ENCODE measurements at places on chromosomes 5 and 9.

GRCh38 chr5:57718155-57718554 lies 235.5 kb upstream of the ACTBL2 start:
- DNase-seq, result no peak

DNA sequence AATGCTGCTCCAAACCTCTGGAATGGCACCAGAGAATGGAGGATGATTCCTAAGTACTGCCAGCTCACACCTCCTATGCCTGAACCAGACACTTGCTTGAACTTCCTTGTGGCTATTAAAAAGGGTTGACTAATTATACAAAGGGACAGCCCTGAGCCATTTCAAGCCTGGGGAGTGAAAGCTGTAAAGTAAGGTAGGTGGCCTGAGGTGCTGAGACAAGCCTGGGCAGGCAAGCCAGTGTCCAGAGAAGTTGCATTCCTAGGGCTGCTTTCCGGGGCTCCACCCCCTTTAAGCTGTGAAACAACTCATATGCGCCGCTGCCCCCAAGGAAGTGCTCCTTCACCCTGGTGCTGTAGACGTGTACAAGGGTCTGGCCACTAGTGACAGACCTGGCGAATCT lies 79.9 kb upstream of the SLC1A3 start:
- no peak for DNase-seq

DNA sequence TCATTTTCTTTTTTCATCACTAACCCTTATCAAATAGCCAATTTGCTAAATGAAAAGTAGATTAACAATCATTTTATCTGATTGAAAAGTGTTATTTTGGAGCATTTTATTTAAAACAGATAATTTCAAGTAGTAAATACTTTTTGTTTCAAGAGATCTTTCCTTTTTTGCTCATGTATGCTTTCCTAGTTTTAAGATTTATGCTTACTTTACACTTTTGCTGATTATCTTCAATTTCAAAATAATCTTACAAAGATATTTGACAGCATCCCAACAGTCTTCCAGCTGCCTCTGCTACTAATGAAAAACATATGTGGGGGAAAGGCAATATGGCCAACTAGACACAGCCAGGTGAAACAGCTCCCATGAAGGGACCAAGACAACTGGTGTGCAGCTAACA lies 1027.3 kb upstream of the CDH9 start:
- no peak for DNase-seq

DNA sequence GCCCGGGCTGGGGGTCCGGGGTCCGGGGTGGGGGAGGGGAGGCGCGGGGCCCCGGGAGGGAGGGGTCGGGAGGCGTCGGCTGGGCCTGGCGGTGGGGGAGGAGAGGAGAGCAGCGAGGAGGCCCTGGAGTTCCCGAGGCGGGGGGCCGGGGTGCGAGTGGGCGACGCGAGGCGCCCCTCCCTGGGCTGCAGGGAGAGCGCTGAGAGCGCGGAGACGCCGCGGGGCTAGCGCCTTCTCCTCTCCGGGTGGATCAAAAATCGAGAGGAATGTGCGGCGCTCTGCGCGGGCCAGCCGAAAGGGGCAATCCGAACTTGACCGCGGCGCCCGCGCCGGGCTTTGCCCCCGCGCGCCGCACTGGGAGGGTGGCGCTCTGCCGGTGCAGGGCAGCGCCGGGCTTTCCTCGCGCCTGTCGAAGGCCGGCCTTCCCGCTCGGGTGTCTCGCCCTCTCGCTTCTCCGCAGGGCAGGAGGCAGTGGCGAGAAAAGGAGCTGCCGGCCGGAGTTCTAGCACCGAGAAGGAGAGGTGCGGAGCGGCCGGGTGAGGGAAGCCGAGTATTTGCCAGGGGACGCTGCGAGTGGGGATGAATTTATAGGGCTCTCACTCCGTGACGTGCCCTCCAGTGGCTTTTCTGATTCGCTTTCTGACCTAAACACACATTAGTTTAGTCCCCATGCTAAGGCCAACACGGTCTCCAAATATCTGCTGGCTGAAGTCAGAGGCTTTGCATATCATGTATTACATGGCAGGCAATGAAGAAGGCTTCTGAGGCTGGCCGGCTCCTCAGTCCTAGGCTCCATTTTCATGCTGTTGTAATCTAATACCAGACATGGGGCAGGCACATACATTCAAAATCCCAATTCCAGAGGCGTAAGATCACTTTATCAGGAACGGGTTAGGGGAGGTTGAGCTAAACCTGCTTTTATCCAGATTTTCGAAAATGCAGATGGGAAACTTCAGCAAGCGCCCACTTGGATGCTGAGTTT lies 503 bp upstream of the GDNF start:
- DNase-seq, result peak; percentile 43

DNA sequence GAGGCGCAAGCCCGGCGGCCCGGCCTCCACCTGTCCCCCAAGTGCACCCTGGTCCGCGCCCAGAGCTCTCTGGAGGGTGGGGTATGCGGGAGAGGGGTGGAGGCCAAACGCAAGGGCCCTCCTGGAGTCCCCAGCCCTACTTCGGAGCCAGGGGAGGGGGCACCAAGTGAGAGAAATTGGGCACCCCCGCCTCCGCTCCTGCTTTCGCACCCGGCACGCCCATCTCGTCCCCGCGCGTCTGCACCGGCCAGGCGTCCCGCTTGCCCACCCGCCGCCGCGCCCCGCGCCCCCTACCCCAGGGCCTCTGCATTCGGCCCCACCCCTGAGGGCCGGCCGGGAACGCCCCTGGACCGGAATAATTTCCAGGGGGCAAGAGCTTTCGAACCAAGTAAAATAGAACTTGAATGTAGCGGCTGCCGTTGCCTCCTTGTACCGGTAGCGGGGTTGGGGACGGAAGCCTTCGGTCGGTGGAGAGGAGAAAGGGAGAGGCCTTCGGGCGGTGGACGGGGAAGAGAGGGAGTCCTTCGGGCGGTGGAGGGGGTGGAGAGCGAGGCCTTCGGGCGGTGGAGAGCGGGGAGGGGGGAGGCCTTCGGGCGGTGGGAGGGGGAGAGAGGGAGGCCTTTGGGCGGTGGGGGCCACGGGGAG lies 694 bp upstream of the PHPT1 start:
- peak; percentile 74 for DNase-seq

- no peak for DNase-seq
Measured at GRCh38 chr9:85142496-85142911, 473.0 kb downstream of the NTRK2 start.

DNA sequence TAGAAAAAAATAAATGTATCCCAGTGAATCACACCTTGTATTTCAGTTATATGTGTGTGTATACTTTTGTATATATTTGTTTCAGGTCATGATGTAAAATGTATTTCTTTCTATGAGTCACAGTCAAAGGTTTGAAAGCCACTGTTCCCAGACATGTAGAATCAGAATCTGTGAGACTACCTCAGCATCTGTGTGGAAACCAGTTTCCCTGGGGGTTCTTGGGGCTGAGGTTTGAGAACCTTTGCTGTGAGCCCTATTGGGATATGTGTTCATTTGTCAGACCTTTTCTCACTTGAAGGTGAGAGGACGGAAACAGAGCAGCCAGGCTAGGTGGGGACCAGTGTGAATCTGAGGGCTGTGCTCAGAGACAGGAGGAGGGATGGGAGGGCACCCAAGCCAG lies 78.7 kb upstream of the SAP30L start:
- no peak for DNase-seq

DNA sequence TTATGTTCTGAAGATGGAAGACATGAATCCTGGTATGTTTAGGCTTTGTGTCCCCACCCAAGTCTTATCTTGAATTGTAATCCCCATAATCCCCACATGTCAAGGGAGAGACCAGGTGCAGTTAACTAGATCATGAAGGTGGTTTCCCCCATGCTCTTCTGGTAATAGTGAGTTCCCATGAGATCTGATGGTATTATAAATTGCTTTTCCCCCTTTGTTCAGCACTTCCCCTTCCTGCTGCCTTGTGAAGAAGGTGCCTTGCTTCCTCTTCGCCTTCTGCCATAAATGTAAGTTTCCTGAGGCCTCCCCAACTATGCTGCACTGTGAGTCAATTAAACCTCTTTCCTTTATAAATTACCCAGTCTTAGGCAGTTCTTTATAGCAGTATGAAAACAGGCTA lies 229.0 kb downstream of the ARL15 start:
- DNase-seq, result no peak

- DNase-seq, result no peak
Measured at GRCh38 chr5:155189981-155190380, 176.4 kb downstream of the KIF4B start.

DNA sequence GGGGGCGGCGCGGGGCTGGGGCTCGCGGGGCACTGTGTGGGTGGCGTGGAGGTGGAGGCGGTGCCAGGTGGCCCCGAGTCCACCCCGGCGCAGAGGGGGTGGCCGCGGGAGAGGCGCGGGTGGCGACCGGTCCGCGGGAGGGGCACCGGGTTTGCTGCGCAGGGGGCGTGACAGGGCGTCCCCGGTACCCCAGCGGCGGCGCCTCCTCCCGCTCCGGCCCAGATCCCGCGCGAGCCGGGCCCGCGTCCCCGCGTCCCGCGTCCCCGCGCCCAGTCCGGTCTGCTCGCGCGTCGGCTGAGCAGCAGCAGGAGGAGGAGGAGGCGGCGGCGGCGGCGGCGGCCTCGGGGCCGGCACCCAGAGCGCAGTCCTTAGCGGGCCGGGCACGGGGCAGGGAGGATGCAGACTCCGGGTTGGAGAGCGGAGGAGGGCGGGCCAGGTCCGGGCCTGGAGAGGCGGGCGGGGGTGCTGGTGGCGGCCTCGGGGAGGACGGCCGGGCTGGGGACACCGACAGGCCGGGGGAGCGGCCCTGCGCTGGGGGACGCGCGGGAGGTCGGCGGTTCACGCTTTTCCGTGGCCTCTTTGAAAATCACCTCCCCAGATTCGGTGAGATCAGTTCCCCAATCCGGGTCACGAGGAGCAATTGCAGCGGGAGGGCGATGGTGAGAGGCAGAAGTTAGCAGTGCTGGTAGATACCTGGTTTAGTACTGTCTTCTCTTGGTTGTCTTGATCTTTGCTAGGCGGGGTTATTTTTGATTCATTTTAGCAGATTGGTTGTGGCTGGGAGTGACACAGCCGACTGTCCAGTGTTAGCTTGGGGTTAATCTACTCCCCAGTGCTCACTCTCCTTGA lies 1.7 kb downstream of the TRIO start:
- DNase-seq, result peak; percentile 89

DNA sequence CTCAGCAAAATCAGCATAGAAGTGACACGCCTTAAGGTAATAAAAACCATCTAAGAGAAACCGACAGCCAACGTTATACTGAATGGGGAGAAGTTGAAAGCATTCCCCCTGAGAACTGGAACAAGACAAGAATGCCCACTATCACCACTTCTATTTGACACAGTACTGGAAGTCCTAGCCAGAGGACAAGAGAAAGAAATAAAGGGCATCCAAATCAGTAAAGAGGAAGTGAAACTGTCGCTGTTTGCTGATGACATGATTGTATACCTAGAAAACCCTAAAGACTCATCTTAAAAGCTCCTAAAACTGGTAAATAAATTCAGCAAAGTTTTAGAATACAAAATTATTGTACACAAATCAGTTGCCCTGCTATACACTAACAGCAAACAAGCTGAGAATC lies 393.3 kb downstream of the KIF4B start:
- DNase-seq, result no peak

- no peak for DNase-seq
Measured at GRCh38 chr5:83058726-83059125, 18.5 kb downstream of the TMEM167A start.

DNA sequence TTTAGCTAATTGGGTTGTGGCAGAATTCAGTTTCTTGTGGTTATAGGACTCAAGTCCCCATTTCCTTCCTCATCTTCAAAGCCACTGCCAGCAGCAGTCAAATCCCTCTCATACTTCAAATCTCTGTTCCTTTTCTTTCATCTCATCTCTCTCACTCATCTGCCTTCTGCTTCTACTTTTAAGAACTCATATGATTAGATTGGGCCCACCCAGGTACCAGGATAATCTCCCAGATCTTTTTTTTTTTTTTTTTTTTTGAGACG lies 8.0 kb upstream of the REEP5 start:
- peak; percentile 82 for DNase-seq

DNA sequence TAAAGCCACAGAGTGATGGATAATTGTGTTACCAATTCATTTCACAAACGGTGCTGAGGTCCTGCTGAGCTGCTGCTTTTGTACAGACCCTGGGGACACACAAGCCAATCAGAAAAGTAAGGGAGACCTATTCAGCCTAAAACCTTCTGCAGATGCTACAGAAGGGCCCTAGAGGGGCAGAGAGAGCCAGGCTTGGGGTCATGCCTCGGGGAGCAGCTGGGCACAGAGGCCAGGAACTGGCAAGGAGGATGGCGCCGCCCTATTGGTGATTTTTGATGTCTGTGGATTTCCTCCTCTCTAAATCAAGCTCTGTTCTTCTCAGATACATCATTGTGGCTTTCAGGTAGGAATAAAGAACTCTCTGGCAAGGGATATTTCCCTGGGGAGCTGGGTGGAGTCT lies 181.9 kb downstream of the ZNF462 start:
- DNase-seq, result peak; percentile 40

- no peak for DNase-seq
Measured at GRCh38 chr9:37025071-37025822, 8.8 kb downstream of the PAX5 start.

- peak; percentile 92 for DNase-seq
Measured at GRCh38 chr9:21110708-21111576, 30.7 kb downstream of the IFNW1 start.

GRCh38 chr5:52999344-52999949 lies 10.3 kb downstream of the ITGA2 start:
- no peak for DNase-seq

GRCh38 chr9:86604741-86605140 lies 250.5 kb upstream of the TUT7 start:
- DNase-seq, result no peak

- no peak for DNase-seq
Measured at GRCh38 chr5:13992795-13993194, 48.3 kb upstream of the DNAH5 start.

- peak; percentile 36 for DNase-seq
Measured at GRCh38 chr9:4850603-4851310, 58.0 kb downstream of the RCL1 start.

DNA sequence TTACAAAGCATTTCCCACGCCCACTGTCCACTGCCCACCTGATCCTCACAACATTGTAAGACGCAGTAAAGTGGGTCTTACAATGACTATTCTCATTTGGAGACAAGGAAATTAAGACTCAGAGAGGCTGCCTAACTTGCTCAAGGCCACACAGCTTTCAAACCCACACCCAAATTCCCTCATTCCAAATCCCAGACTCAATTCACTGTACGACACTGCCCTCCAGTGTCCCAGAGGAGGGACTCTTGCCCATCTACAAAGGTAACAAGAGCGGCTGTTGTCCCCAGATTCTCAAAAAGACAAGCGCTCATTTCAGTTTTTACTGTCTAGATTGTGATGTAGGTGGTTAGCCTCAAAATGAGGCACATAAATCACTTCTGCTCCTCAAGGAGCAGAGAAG lies 184.6 kb downstream of the ACTL7B start:
- DNase-seq, result peak; percentile 54

All from hematopoietic multipotent progenitor cell treated with erythropoietin and hydrocortisone succinate and interleukin-3 and kit ligand, for 4 days (in vitro differentiated cells).